ENCODE measurements at places on chromosomes 11 and 22. TPM values are rescaled to one million over a fixed set of nuclear protein-coding genes. Genes with fewer than 3 reads are reported as not detected.
A peak's percentile ranks its signal among the peaks of the same experiment; 100 is the strongest.

GRCh38 chr11:45894555-45895247 is 9.2 kb downstream of the MAPK8IP1 start:
- no peak for DNase-seq

GRCh38 chr11:444396-445144 is 2.8 kb upstream of the ANO9 start:
- no peak for DNase-seq

GRCh38 chr22:19819208-19819910 is 35.3 kb downstream of the GNB1L start:
- DNase-seq: no peak

DNA sequence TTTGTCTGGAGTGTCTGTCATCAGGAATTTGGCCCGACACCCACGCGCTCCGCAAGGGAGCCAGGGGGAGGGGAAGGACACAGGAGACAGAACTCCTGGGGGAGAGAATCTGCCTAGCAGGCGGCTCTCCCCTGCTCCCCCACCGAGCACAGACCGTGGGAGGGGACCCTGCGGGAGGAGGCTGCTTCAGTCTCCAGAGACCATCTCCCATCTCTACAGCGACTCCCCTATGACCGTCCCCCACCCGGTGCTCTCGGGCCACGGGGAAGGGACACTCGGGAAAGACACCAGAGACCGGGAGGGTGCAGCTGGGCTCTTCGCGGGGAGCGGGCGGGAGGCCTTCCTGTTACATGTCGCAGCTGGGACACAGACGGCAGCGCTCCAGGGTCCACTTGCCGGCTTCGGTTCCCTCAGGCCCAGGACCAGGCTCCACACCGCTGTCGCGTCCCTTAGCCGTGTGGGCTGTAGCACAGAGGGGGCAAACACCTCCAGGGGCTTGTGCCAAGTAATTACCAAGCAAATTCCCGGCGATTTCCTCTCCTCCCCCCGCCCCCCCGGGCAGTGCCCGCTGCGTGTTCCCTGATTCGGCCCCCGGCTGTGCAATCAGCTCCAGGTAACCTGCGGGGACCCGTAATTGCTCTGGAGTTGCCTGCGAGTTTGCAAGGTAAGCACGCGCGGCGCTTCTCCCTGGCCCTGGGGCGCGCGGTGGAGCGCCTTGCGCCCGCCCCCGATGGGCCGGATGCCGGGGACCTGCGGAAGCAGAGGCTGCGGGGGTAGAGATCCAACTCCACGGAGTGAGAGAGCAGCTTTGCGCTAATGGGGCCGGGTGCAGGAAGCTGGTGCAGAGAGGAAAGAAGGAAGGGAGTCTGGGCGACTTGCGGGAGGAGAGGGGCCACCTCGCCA is 155.1 kb upstream of the CADM1 start:
- no peak for DNase-seq

GRCh38 chr11:121194731-121195596 is 93.9 kb downstream of the TECTA start:
- peak; percentile 67 for DNase-seq

The OR51E2 gene
- 0.63 TPM for total RNA-seq

DNA sequence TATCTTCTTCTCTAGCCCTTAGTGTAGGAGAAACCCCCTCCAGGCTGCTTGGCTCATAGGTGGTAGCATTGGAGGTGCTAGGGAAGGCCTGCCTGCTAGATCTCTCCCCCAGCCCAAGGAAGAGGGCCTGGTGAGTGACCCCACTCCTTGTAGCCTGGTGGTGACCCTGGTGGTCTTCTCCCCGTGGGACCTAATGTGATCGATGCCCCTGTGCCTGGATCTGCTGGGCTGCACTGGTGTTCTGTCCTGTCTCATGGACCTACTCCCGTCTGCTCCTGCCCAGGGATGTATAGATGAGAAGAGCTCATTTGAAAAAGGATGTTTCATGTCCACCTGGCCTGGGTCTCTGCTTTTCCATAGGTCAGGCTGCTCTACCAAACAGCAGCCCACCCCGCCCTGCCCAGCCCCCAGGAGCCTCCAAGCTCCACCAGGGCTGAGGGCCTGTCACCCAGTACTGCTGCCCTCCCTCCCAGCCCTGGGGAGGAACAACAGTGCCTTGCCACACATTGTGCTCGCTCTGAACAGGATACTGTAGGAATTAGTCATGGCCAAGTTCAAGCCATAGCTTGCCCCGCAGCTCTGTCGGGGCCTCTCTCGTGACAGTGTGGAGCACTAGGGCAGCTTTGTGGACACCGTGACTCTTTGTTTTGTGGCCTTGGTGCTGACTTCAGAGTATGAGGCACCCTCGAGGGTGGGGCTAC is 19.7 kb downstream of the SLC37A2 start:
- peak; percentile 51 for DNase-seq

- DNase-seq: no peak
Measured at GRCh38 chr22:27542602-27543001, 259.0 kb downstream of the MN1 start.

The TMPRSS6 gene
- not detected for total RNA-seq

The GSTT2 gene
- total RNA-seq: not detected

The PAX6 gene
- total RNA-seq: not detected

The MLC1 gene
- 2.4 TPM for total RNA-seq

- DNase-seq: no peak
Measured at GRCh38 chr11:9827708-9828107, 163.8 kb downstream of the SWAP70 start.

GRCh38 chr22:49155770-49156580 is 671.7 kb downstream of the BRD1 start:
- DNase-seq: no peak

DNA sequence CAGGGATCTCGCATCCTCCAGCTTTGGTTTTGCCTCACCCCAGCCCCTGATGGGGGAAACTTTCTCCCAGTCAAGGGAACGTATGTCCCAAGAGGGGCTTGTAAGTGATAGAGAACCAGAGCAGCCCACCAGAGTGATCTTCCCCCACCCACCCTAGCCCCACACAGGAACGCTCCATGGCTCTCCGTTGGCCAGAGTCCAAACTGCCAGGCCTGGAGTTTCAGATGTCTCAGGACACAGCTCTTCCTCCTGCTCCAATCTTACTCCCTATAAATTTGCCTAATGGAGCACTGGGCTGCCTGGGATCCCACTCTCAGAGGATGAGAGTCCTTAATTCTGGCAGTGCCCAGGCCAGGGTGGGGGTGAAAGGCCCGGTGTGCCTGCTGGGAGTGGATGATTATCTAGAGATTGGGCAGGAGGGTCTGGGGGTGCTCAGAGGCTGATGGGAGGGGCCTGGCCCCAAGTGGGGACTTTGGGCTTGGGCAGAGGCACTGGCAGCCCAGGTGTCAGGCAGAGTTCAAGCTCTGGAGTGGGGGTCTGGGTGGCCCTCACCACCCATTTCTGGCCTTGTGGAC is 79.9 kb downstream of the WNT7B start:
- DNase-seq: no peak

GRCh38 chr11:60855726-60856633 is at the start of gene PTGDR2:
Gene PTGDR2, minus strand, starts transcription at chr11:60855950. Its CDS starts 2,228 bp downstream, at chr11:60853722.
- DNase-seq: no peak

- no peak for DNase-seq
Measured at GRCh38 chr11:10797531-10797930, 11.2 kb downstream of the EIF4G2 start.

The DRICH1 gene
- 0.48 TPM for total RNA-seq

Data from urinary bladder (tissue), 4 donors.